T-cell (primary cell): ENCODE measurements at places on chromosomes 5 and 9.

- DNase-seq: no peak
These were observed 12.1 kb downstream of the TTLL11 start for GRCh38 chr9:122080986-122081385.

GRCh38 chr5:180641566-180641900, 7.9 kb downstream of the FLT4 start:
- DNase-seq: no peak

GRCh38 chr9:31236344-31236743, 1148.1 kb upstream of the ACO1 start:
- DNase-seq: no peak

DNA sequence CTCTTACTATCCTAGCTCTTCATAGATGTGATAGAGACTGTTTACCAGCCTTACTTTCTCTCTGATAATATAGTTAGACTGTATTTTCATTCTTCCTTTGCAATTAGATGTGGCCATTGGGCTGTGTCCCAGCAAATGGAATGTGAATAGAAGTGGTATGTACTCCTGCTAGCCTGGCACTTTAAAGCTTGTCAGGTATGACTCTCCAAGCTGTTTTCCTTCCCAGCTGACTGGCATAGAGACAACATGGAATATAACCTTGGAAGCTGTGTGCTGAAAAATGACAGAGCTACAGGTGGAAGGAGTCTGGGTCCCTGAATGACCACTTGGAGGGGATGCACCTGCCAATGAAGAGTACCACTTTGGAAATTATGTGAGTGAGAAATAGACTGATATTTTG, 116.2 kb downstream of the DIRAS2 start:
- no peak for DNase-seq

- no peak for DNase-seq
These were observed 29.1 kb downstream of the FRMPD1 start for GRCh38 chr9:37679649-37680402.

- no peak for DNase-seq
These were observed 10.7 kb downstream of the OGN start for GRCh38 chr9:92393686-92394085.

DNA sequence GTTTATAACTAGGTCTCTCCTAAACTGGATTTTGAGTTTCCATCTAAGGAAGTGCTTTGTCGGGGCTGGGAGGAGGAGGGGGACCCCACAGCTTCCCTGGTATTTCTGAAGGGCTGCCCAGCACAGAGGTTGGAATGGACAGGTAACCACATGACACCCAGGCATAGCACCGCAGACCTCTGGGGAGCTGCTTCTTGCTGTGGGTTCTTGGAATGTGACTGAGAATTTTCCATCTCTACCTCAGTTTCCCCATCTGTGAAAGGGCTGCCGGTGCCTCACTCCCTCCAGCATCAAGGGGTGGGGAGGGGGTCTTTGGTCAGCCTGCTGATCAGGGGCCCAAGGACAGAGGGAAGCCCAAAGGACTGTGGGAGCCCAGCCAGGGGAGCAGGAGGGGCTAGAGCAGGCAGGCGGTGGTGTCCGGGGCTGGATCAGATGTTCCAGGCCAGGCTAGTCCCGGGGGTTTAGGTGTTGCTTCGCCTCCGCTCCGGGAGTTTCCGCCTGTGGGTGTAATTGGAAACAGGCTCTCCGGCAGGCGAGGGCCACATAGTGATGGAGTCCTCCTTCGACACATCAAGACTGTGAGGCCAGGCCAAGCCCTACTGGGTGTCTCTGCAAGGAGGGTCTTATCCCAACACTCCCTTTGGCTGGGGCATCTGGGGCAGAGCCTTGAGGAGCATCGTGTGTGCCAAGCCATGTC, 3.3 kb downstream of the OLFML2A start:
- no peak for DNase-seq

GRCh38 chr9:126934441-126934840, 19.9 kb downstream of the RALGPS1 start:
- DNase-seq: no peak

GRCh38 chr9:98547606-98548005, 161.1 kb downstream of the GABBR2 start:
- no peak for DNase-seq

GRCh38 chr9:6655036-6655435, 9.5 kb upstream of the GLDC start:
- no peak for DNase-seq

DNA sequence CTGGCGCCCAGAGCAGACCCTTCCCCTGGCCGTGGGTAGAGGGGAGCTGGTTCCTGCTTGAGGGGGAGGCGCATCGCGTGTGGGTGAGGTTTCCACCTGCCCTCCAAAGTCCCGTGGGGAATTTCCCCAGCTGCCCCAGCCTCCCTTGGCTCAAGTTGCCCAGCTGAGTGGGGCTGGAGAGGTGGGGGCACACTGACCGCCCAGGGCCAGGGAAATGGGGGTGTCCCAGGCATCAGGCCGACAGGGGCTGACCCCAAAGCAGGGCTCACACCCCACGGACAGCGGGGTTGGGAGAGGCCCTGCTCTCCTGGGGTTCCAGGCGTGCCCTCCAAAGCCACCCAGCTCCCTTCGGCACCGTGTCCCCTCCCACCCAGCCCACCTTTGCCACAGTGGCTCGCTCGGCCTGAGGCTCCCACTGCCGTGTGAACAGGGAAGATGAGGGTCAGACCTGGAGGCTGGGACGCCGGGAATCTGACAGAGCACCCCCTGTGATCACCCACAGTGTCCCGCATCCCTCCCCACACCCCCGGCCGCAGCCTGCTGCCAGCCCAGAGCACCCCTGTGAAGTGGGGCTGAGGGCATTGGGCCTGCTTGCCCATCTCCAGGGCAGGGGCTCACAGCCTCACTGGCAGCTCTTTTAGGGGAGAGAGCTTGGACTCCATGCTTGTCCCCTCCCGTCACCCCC, 933 bp upstream of the EGFL7 start:
- no peak for DNase-seq

DNA sequence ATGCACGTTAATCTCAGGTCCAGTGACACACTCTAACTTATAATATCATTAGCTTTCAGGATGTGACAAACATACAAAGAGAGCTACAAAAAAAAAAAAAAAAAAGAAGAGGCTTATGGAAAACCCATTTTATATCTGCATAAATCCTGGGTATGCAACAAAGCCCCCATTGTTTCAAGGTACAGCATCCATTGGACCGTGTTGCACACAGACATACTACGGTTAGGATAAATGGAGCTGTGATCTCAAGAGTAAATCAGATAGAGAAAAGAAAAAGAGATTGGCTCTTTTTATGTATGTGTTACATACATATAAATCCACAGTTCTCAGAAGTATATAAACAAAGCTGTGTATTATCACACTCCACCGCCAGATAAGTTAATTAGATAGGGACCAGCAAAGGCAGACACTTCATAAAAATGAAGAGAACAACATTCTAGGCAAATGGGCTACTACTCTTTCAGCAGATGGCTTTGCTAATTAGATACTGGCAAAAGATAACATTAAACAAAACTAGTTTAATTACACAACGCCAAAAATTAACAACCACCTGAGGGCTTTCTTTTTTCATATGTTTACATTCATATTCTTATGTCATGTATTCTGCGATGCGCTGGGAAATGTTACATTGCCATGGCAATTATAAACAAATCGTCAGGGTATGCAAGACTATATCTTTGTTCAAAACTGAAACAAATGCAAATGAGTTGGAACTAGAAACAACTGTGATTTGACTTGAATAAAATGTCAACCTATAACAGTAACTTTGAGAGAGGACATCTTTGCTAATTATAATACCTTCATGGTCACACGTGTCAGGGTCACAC, 304.2 kb downstream of the SEMA5A start:
- DNase-seq: no peak

- no peak for DNase-seq
These were observed 143.3 kb upstream of the LMX1B start for GRCh38 chr9:126470241-126470993.

GRCh38 chr9:134935056-134935640, 17.4 kb upstream of the FCN1 start:
- DNase-seq: no peak

DNA sequence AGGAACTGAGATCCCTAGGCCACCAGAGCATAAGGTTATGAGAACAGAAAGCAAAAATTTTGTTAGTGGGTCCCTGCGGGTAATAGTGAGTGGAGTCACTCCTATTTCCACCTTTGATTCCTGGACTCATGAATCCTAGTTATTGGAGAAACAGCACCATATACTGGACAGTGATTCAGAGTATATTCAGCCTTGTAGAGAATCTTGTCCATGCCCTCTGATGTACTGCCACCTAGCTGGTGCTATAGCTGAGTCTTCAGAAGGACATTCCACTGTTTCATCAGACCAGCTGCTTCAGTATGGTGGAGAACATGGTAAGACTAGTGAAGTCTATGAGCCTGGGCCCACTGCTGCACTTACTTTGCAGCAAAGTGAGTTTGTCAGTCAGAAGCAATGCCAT, 25.0 kb upstream of the ITGA2 start:
- DNase-seq: no peak

DNA sequence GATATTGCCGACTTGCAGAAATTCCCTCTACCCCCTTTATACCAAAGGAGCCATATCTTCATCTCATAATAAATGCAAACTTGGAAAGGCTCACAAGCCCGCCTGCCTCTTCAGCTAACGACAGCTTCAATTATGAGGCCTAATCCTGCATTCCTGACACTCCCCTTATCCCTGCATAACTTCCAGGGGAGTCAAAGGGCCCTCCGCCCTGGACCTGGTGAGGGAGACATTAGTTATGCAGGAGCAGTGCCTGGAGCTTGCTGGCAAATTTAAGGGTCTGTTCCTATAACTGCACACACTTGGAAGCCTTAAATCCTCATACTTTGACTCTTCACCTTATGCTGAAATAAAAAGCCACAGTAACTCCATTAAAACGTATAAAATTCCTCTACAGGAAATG, 617.9 kb downstream of the BNC2 start:
- DNase-seq: no peak

GRCh38 chr9:127898433-127899127, 823 bp downstream of the ST6GALNAC6 start:
- no peak for DNase-seq

GRCh38 chr9:35340046-35340445, 149.9 kb upstream of the RUSC2 start:
- no peak for DNase-seq

- no peak for DNase-seq
These were observed 18.6 kb upstream of the NOTCH1 start for GRCh38 chr9:136564379-136564988.

DNA sequence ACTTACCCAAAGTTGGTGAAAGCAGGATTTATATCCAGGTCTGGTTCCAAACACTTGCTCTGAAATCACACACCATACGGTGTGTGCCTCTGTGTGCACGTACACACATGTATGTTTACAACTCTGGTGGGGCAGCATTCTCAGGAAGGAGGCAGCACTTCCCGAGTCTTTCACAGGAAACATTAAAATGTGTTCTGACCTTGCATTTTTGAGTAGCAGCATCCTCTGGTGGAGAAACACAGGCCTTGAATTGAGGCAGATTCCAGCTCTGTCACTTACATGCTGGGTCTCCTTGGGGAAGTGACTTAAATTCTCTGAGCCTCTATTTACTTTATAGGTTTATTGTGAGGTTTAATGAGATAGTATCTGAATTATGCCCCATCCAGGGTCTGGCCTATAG, 126.4 kb downstream of the RGS3 start:
- DNase-seq: no peak

GRCh38 chr5:30040488-30041118, 1152.9 kb upstream of the CDH6 start:
- no peak for DNase-seq

GRCh38 chr5:2588850-2589501, 162.5 kb downstream of the IRX2 start:
- DNase-seq: no peak

- DNase-seq: no peak
These were observed 18.6 kb downstream of the CD74 start for GRCh38 chr5:150394131-150394530.

DNA sequence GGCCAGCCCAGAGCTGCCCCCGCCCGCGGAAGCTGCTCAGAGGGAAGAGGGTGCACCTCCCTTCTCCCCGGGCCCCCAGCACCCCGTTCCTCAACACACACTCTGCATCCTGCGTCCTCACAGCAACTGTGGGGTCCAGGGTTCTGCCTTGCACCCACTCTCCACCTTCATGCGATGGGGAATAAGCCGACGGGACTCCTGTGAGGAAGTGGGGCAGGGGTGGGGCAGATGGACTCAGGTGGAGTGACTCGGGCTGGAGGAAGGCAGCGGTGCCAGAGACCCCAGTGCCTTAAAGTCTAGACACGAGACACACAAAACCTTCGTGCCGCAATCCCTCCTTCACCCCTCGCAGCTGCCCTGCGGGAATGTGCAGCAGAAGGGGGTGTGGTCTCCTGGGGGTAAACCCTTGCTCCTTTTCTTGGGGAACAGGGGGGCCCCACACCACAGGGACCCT, 8.6 kb downstream of the BRD3 start:
- no peak for DNase-seq

DNA sequence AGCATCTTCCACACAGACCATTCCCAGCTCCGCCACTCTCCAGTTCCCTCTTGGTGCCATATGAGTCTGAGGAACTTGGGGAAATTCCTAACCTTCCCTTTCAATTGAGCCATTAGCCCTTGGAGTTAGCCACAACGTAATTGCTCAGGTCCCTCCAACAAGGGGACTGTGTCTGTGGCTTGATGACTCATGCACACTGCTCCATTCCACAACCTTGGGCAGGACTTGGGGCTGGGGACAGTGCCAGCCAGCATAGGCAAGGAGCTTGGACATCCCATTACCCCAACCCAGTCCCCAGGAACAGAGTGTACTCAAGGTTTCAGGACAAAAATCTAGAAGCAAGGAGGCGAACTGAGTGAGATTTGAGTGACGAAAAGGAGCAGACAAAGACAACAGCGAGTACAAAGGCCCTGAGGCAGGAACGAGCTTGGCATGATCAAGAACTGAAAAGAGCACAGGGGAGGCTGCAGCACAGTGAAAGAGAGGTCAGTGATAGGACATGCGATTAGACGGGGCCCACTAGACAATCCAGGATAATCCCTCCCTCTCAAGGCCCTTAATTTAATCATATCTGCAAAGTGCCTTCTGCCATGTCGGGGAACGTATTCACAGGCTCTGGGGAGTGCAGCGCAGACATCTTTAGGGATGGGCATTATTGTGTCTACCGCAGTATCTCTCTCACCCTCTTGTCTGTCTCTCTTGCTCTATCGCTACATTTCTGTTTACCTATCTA, 16.0 kb upstream of the JADE2 start:
- DNase-seq: no peak

DNA sequence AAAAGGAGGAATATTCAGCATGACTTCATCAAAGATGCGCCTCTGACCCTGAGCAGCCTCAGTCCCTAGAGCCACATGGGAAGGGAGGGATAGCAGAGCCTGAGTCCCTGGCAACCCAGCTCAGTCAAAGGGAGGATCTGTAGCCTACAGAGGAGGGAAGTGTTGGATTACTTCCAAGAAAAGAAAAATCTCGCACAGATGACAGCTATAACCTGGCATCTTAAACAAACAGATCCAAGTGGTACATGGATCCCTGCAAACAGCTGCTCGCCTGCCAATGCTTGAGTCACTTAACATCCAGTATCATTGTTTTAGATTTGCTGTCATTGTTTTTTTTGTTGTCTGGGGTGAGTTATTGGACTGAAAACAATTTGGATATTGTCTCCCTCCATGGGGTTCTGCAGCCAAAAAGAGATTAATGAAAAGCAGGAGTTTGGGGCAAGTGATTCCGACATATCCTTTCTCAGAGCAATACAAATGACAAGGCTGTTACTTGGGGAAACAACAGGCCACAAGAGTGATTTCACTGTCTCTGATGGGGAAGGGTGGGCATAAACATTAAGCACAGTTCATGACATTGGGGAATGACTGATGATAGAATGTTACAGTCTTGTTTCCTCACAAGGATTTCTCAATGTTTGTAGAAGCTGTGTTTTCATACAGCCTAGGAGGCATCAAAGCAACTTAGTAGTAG, 153.5 kb upstream of the KIF2A start:
- DNase-seq: no peak

- DNase-seq: no peak
These were observed 1083.7 kb upstream of the DMAC1 start for GRCh38 chr9:8883321-8883720.
